ENCODE measurements at places on chromosomes 1 and 21.

- DNase-seq = no peak
Measured at GRCh38 chr1:192512426-192513162, 63.0 kb upstream of the RGS1 start.

DNA sequence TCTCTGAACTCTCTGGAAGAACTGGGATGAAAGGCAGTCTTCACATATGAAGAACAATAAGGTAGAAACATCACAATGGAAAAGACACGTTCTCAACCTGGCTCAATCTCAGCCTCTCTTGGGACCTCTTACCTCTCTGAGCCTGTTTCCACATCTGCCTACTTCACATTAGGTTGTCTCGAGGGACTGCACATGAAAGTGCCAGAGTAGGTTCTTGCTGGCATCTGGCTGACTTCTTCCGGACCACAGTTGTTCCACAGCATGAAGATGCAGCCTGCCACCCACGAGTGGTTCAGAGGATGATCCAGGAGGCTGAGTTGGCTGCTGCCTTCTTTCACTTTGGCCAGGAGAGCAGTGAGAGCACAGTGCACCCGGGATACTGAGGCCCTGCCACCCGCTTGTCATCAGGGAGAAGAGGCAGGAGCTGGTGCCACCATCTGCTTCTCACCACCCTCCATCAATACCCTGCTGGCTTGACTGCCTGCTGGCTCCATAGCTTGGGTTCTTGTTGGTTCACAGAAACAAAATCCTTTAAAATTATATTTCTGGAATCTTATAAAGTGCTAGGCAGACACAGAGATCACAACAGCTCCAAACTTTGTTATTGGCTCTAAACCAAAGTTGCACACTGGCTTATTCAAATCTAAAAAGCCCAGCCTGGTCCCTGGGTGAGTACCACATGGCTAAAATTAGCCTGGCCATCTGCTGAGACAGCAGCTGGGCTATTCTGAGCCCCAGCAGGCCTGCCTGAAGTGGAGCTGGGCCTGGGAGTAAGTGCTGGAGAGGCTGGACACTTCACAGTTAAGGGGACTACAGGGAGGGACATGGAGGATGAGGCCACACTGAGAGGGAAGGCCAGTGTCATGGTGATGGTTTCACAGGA lies 46.9 kb upstream of the LIN9 start:
- DNase-seq = no peak

- no peak for DNase-seq
Measured at GRCh38 chr1:1614204-1614953, 921 bp upstream of the MIB2 start.

GRCh38 chr1:190377294-190377693 lies 100.4 kb downstream of the BRINP3 start:
- no peak for DNase-seq

GRCh38 chr1:235999259-235999925 lies 65.5 kb downstream of the NID1 start:
- DNase-seq = peak; percentile 54

GRCh38 chr1:51421964-51422363 lies 91.6 kb upstream of the TTC39A start:
- no peak for DNase-seq

- no peak for DNase-seq
Measured at GRCh38 chr1:151581921-151582320, 29.9 kb upstream of the SNX27 start.

DNA sequence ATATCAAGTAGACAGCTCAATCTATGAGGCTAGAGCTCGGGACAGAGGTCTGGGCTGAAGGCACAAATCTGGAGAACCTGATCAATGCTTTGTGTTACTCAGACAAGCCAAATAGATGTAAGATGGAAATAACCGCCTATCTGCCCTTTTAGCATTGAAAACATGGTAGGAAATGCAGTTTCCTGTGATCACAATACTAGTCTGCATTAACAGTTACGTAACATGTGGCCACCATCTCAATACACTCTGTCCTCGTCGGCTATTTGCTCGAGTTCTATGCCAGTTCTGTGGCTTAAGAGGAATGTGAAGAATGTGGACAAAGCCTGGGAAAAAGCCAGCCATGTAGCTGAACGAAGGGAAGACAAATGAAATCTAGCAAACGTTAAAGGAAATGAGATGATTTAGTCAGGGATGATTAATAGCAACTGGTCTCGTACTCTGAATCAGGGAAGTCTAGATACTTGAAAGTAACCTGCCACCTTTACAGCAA lies 73.3 kb downstream of the HSF2BP start:
- DNase-seq = no peak

DNA sequence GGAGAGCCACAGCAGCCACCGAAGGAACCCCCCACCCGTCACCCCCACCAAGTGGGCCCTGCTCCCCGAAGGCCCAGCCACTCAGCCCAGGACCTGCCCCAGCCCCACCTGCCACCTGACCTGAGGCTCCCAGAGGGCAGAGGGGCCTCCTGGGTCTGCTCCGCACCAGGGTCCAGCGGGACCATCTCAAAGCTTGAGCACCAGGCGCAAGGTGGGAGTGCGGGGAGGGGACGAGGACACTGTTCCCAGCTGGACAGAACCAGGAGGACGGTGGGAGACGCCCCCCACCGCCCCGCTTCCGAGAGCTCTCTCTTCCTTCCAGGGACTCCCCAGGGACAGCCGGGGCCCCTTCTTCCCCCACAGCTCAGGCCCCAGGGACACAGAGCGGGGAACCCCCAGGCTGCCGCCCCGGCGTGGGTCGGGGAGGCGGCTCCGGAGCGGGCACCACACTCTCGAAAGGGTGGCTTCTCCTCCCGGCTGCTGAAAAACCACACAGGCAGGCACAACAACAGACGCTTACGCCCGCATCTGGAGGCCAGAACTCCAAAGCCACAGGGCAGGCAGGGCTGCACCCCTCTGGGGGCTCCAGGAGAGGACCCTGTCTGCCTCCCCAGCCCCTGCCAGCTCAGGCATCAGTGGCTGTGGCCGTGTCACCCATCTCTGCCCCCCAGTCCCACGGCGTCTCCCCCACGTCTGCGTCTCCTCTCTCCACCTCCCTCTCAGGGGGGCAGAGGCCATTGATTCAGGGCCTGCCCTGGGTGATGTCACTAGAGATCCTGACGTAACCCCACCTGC lies 1.9 kb upstream of the TTLL10 start:
- DNase-seq = no peak

DNA sequence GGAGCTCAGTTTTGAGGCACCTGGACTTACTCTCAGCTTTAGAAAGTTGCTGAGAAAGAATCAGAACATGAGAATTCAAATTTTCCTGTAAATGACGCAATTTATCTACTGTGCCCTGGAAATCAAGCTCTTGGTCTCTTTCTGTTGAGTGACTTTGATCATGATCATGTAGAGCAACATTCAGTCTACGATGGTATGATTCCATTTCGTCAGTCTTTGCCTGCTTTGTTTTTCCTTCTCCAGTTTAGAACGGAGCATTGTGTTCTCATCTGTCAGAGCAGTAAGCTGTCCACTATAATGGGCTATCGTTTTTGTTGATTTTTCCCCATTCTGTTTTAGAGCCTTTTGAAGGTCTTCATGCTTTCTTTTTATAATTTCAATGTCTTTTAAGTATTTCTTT lies 20.7 kb downstream of the SFT2D2 start:
- DNase-seq = no peak
